ENCODE measurements at places on chromosomes 11 and 22. TPM values are rescaled to one million over a fixed set of nuclear protein-coding genes. Genes with fewer than 3 reads are reported as not detected.

Gene SHANK3
- total RNA-seq: 1.9 TPM

Gene LMNTD2
- 2.3 TPM for total RNA-seq

Gene CALCA
- total RNA-seq: 0.35 TPM

Gene PATE2
- not detected for total RNA-seq

Gene TEX12
- not detected for total RNA-seq

Gene CARD10
- 16.7 TPM for total RNA-seq

Gene GCAT
- total RNA-seq: 3.0 TPM

Gene IFITM10
- 1.6 TPM for total RNA-seq

Gene NPTXR
- total RNA-seq: 15.1 TPM

Gene RAB39A
- total RNA-seq: 0.53 TPM

Gene PPP1CA
- 291 TPM for total RNA-seq

Gene HTR3B
- total RNA-seq: not detected

Gene RFPL3
- total RNA-seq: not detected

Gene CRYBA4
- not detected for total RNA-seq

Gene BTBD18
- total RNA-seq: not detected

Gene KRTAP5-4
- total RNA-seq: not detected

Gene PRG3
- total RNA-seq: not detected

All from A549 treated with ZK216348 at 1 μM for 4 hours (cell line).